Aorta (tissue), 5 donors: ENCODE measurements at places on chromosomes 11 and 22.

DNA sequence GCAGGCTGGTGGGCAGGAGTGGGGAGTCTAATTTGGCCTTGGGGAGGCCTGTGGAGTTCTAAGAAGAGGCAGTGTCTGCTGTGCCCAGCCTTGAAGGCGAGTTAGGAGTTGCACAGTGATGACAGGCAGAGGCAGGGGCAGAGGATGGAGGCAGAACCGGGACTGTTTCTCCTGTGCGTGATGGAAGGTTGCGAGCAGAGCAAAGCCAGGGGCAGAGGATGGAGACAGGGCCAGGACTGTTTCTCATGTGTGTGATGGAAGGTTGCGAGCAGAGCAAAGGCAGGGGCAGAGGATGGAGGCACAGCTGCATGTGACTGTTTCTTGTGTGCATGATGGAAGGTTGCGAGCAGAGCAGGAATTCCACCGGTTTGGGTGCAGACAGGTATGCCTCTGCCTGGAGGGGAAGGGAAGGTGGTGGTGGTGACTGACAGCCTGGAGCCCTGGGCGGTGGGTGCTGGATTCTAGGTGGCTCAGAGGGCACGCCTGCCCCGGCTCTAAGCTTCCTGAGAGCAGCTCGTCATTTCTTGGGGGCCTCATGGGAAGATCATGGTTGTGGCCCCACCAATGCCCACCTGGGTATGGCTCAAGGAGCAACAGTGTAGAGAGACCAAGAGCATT, 8.7 kb downstream of the B4GALNT4 start:
- no peak for DNase-seq
- H3K4me3 ChIP-seq, result no peak overlapping the region
- H3K36me3 ChIP-seq, result no peaks in the 10 kb centered on the region

DNA sequence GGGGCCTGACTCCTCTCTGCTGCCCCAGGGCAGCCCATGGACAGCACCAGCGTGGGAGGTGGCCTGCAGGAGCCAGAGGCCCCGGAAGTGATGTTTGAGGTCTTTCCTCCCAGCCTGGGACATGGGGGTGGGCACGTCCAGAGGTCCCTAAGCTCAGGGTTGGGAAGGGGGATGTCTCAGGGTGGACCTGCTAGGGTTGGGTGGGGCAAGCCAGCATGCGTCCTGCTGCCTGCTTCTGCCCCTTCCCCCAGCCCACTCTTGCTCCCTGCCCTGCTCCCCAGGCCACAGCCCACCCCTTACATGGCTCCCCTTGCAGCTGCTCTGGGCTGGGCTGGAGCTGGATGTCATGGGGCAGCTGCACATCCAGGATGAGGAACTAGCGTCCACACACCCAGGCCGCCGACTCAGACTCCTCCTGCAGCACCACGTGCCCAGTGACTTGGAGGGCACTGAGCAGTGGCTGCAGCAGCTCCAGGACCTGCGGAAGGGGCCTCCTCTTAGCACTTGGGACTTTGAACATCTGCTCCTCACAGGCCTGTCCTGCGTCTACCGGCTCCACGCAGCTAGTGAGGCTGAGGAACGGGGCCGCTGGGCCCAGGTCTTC, 1.3 kb downstream of the FAM180B start:
- no peak overlapping the region for H3K4me3 ChIP-seq
- peaks cover 5% of the 10 kb centered on the region for H3K36me3 ChIP-seq
- no peaks in the 10 kb centered on the region for H3K27me3 ChIP-seq
- no peaks in the 10 kb centered on the region for H3K4me1 ChIP-seq
- peak; percentile 90 for DNase-seq

DNA sequence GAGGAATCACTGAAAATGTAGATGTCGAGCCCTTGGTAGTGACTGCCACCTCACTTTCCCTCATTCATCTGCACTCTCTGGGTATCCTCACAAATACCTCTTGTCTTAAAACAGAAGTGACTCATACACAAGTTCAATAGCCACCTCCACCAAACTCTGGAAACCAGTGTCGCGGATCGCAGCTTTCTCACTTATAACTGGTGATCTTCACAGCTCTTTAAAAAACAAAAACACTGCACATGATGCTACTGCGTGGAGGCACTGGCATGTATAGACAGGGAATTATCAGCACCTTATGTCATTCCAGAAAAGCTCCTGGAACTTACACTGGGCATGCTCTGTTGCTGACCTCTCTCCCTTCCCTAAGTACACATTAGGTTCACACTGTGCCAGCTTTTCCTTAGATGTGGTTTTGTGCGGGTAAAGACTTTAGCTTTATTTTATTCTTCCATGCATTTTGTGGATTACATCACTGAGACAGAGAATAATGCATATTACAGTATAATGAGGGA, 425.5 kb upstream of the CADM1 start:
- H3K27ac ChIP-seq, result no peak overlapping the region
- DNase-seq, result no peak
- no peak overlapping the region for H3K4me3 ChIP-seq

- DNase-seq, result no peak
- no peaks in the 10 kb centered on the region for H3K36me3 ChIP-seq
- H3K27ac ChIP-seq, result no peak overlapping the region
- no peaks in the 10 kb centered on the region for H3K27me3 ChIP-seq
- H3K4me3 ChIP-seq, result no peak overlapping the region
Observed at GRCh38 chr22:33438273-33438672, 380.1 kb upstream of the SYN3 start.

GRCh38 chr11:42462558-42463310, 849.1 kb upstream of the API5 start:
- H3K4me3 ChIP-seq, result no peak overlapping the region
- H3K27ac ChIP-seq, result no peak overlapping the region
- H3K27me3 ChIP-seq, result no peaks in the 10 kb centered on the region
- DNase-seq, result no peak
- H3K4me1 ChIP-seq, result no peaks in the 10 kb centered on the region

- H3K27ac ChIP-seq, result no peak overlapping the region
- DNase-seq, result peak; percentile 67
- H3K27me3 ChIP-seq, result no peaks in the 10 kb centered on the region
- H3K36me3 ChIP-seq, result no peaks in the 10 kb centered on the region
- no peaks in the 10 kb centered on the region for H3K4me1 ChIP-seq
- H3K4me3 ChIP-seq, result no peak overlapping the region
Observed at GRCh38 chr11:70883973-70884623, 368.3 kb downstream of the SHANK2 start.

DNA sequence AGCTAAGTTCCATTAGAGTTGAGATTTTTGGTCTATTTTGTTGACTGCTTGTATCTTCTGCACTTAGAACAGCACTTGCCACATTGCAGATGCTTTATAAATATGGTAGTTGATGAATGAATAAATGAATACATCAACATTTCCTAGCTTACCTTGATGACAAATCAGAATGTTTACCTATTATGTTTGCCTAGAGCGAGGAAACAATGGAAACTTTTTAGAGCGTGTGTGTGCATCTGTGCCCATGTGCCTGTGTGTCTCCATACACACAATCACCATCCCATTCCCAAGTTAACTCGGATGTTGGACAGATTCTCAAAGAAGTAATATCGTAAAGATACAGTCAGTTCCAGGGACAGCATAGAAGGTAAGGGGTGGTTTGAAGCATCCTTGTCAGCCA, 139.1 kb downstream of the DBX1 start:
- H3K27me3 ChIP-seq, result no peaks in the 10 kb centered on the region
- DNase-seq, result no peak
- H3K27ac ChIP-seq, result no peak overlapping the region

DNA sequence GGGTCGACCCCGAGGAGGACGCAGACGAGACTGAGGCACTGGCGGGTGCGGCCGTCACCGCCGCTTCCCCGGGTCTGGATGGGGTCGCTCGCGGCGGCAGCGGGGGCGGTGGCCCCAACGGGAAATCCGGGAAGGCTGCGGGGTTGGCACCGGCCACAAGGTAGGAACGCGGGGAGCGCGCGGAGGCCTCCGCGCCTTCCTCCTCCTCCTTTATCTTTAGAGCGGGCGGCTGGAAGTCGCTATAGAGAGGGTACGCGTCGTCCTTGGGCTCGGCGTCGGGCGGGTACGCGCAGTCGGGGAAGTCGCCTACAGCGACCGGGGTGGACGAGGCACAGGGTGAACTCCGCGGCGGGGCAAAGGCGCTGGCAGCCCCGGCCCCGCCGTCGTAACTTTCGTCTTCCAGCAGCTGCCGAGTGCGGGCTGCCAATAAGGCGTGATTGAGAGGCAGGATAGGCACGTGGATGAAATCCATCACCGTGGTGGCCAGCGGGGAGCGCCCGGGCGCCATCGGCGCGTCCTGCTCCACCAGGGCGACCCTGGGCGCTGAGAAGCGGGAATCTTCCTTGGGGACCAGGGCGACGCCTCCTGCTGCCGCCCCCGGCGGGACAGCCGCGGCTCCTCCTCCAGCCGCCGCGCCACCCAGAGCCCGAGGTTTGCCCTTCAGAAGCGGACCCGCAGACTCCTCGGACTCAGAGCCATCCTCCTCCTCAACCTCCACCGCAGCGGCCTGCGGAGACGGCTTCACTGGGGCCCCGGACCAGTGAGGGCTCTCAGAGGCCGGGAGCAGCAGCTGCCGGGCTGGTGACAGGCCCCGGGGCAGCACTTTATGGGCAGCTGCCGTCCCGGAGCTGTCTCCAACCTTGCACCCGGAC, 1.7 kb downstream of the PGR start:
- no peaks in the 10 kb centered on the region for H3K27me3 ChIP-seq
- peak; percentile 85 for DNase-seq
- H3K4me1 ChIP-seq, result no peaks in the 10 kb centered on the region
- H3K27ac ChIP-seq, result peak overlapping the region; percentile 75
- H3K4me3 ChIP-seq, result peak overlapping the region; percentile 97

DNA sequence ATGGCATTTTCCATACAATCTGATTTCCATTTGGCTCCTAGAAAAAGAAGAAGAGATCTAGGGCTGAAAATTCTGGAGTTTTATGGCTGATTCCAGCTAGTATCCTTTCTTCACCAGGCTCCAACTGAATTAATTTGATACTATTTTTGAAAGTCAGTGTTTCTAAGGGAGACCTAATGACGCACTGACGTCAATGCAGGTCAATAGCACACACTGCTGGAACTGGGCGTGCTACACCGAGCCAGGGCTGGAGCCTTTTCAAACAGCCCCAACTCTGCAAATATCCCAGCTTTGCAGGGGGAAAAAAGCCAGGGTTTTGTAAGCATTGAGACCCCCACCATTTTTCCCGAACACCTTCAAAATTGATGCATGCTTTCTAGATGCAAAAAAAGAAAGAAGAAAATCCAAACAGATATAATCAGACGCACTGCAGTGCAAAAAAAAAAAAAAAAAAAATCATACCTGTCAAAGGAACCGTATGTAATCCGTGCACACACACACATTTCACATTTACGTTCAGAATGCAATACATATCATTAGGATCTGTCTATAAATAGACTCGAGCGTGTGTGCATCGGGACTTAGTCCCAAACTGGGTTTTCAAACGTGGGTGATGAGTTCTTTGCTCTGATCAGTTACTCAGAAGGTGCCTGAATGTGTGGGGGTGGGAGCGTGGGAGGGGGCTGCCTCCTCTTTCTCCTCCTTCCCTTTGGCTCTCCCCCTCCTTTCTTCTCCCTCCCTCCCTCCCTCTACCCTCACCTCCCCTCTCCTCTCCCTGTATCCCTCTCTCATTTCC, 124.5 kb upstream of the HSD17B12 start:
- no peaks in the 10 kb centered on the region for H3K4me1 ChIP-seq
- no peak overlapping the region for H3K4me3 ChIP-seq
- no peaks in the 10 kb centered on the region for H3K27me3 ChIP-seq
- no peak for DNase-seq
- H3K36me3 ChIP-seq, result no peaks in the 10 kb centered on the region
- H3K27ac ChIP-seq, result no peak overlapping the region

DNA sequence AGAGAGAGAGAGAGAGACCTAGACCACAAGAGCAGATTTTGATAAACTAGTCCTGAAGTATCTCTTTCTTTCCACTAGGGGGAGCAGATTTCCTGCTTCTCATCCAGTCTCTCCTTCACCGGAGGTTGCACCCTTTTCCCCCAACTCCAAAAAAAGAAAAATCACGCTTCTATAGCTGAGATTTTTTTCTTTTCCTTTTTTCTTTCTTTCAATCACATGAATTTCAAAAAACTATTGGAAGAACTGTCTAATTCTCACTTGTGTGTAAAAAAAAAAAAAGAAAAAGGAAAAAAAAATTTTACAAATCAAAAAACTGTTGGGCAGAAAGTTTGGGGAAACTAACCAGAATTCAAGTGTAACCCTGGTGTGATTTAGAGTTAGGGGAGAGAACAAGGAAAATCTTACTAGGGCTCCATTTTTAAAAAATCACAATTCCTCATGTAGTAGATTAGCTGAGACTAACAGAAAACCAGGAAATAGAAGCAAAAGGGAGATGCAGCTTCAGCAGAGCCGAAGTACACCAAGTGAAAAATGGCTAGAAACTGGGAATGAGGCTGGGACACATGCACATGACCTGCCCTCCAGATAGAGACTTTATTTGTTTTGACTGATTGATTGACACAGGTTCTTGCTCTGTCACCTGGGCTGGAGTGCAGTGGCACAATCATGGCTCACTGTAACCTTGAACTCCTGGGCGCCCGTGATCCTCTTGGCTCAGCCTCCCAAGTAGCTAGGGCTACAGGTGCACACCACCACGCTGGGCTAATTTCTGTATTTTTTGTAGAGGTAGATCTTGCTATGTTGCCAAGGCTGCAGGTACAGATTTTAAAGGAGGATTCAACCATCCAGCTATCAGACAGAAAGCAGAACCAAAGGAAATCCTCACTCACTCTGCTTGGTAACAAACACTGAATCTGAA, 27.1 kb downstream of the SDHD start:
- no peak for DNase-seq
- no peaks in the 10 kb centered on the region for H3K4me1 ChIP-seq
- H3K27ac ChIP-seq, result no peak overlapping the region
- no peaks in the 10 kb centered on the region for H3K27me3 ChIP-seq

GRCh38 chr11:81674211-81674610, 1059.5 kb downstream of the FAM181B start:
- no peak overlapping the region for H3K27ac ChIP-seq
- H3K4me3 ChIP-seq, result no peak overlapping the region
- DNase-seq, result no peak
- no peaks in the 10 kb centered on the region for H3K27me3 ChIP-seq

- H3K27me3 ChIP-seq, result no peaks in the 10 kb centered on the region
- H3K27ac ChIP-seq, result no peak overlapping the region
- no peak overlapping the region for H3K4me3 ChIP-seq
- peak; percentile 48 for DNase-seq
- H3K36me3 ChIP-seq, result no peaks in the 10 kb centered on the region
Observed at GRCh38 chr22:37229012-37229804, 14.9 kb downstream of the RAC2 start.

DNA sequence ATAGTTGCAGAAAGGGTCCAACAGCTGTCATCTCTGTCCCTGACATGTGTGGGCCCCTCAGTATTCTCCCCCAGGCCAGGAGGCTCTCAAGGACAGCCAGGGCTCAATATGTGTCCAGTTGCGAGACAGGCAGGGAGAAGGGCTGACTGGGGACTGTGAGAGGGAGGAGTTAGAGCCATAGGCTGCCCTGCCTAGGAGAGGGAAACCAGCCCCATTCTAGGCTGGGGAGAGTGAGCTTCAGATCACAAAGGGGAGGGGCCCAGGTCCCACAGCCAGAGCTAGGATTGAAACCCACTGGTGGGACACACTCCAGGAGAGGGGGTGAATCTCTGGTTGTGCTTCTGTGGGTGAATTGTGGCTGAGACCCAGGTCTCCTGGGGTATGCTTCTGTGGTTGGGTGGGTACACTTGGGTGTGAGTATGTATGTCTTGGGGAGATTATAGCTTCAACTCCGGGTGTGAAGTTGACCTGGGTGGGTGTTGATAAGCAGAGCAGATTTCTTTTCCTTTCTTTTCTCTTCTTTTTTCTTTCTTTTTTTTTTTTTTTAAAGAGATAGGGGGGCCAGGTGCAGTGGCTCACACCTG, 2.1 kb upstream of the CARNS1 start:
- H3K36me3 ChIP-seq, result no peaks in the 10 kb centered on the region
- no peaks in the 10 kb centered on the region for H3K27me3 ChIP-seq
- H3K4me1 ChIP-seq, result no peaks in the 10 kb centered on the region

GRCh38 chr22:42072606-42073330, 1.3 kb upstream of the PHETA2 start:
- no peak for DNase-seq
- no peaks in the 10 kb centered on the region for H3K36me3 ChIP-seq
- H3K27me3 ChIP-seq, result no peaks in the 10 kb centered on the region
- no peaks in the 10 kb centered on the region for H3K4me1 ChIP-seq
- no peak overlapping the region for H3K4me3 ChIP-seq
- no peak overlapping the region for H3K27ac ChIP-seq
